ENCODE measurements at places on chromosomes 2 and 18. TPM values are rescaled to one million over a fixed set of nuclear protein-coding genes. Genes with fewer than 3 reads are reported as not detected.
A peak's percentile ranks its signal among the peaks of the same experiment; 100 is the strongest.

GRCh38 chr2:209519906-209520305 is 96.1 kb downstream of the MAP2 start:
- no peak overlapping the region for H3K27ac ChIP-seq
- no peak overlapping the region for H3K4me3 ChIP-seq
- no peaks in the 10 kb centered on the region for H3K4me1 ChIP-seq
- no peaks in the 10 kb centered on the region for H3K36me3 ChIP-seq

GRCh38 chr2:122886479-122887145 is 1131.2 kb downstream of the TSN start:
- no peak overlapping the region for H3K27ac ChIP-seq
- no peak for DNase-seq
- no peaks in the 10 kb centered on the region for H3K4me1 ChIP-seq
- no peaks in the 10 kb centered on the region for H3K27me3 ChIP-seq
- H3K36me3 ChIP-seq, result no peaks in the 10 kb centered on the region

MEMO1 gene
- 52.3 TPM for total RNA-seq

GRCh38 chr18:27985832-27986231 is 191.1 kb downstream of the CDH2 start:
- H3K4me3 ChIP-seq, result no peak overlapping the region
- no peak overlapping the region for H3K27ac ChIP-seq
- no peaks in the 10 kb centered on the region for H3K27me3 ChIP-seq
- H3K4me1 ChIP-seq, result no peaks in the 10 kb centered on the region
- no peak for DNase-seq
- H3K36me3 ChIP-seq, result no peaks in the 10 kb centered on the region

IMPA2 gene
- total RNA-seq, result 20.4 TPM

- H3K36me3 ChIP-seq, result peaks cover 64% of the 10 kb centered on the region
- no peaks in the 10 kb centered on the region for H3K27me3 ChIP-seq
- no peak overlapping the region for H3K4me3 ChIP-seq
- peaks cover 47% of the 10 kb centered on the region for H3K4me1 ChIP-seq
- peak overlapping the region; percentile 58 for H3K27ac ChIP-seq
Measured at GRCh38 chr18:63145851-63146555, 173.6 kb downstream of the BCL2 start.

DNA sequence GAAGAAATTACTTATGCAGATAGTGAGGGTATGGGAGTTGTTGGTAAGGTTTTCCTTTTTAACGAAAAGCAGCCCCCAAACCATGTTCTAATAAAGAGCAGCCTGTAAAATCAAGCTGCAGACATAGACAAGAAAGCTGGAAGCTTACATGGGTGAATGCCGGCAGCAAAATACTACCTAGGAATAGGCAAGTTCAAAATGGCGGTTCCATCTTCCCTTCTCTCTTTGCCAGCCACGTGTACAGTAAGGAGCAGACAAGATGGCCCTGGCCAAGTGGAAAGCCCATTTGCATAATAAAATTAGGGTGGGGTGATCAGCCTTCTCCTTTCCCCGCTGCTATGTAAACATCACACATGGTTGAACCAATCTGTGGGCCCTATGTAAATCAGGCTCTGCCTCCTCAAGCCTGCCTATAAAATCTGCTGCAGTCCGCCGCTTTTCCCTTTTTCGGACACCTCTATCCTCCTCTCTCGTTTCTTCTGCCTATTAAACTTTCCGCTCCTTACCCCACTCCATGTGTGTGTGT is 155.0 kb downstream of the ZBTB7C start:
- H3K4me1 ChIP-seq, result no peaks in the 10 kb centered on the region
- no peak overlapping the region for H3K4me3 ChIP-seq
- H3K27ac ChIP-seq, result no peak overlapping the region

DNA sequence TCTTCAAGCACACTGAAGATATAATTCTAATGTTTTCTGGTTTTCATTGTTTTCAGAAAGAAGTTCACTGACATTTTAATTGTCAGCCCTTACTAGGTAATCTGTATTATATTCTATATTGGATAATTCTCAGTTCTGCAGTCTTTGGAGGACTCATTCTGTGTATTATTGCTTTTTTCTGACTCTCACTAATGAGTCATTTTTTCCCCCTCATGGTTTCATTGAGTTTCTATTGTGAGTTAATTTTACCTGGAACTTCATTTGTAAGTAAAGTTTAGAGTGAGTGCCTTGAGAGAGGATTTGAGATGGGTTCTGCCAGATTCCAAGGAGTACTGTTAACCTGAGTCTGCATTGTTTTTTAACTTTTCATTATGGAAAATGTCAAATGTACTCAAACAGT is 90.4 kb upstream of the LYPD1 start:
- H3K36me3 ChIP-seq, result no peaks in the 10 kb centered on the region
- no peak overlapping the region for H3K4me3 ChIP-seq
- H3K27ac ChIP-seq, result no peak overlapping the region
- no peaks in the 10 kb centered on the region for H3K27me3 ChIP-seq
- DNase-seq, result no peak
- no peaks in the 10 kb centered on the region for H3K4me1 ChIP-seq

DNA sequence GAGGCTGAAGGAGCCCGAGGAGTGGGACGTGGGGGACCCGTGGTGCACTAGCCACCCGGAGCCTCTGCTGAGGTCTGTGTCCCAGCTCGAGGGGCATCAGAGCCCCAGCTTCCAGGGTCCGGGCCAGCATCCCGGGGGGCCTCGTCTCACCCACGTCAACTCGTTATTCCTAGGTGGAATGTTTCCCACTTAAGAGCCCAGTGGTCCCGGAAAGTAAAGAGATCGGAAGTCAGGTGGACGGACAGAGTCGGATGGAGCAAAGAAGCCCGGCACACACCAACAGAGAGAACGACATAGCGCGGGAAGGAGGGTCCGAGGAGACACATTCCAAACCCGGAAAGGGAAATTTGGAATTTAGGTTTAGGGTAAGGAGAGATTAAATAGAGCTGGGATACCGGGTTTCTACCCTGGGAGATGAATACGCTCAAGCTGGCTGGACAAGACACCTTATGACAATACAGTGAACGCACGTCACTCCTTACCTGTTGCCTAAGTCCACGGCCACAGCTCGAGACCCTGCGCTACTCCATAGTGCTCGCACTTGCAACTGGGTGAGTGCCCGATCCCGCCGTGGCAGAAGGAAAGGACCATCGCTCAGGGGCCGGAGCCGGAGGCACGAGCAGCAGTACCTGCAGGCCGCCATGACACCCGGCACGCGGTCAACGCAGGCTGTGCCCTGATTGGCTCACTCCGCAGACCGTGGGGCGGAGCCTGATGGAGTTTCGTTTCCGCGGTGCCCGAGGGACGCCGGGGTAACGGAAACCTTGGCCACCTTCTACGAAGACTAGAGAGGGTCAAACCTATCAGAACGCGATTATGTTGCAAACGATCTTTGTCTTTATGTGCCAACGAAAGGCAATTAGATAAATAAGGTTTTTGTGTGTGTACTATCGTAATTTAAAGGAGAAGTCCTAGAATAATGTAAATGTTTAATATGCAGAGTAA is at the start of gene PNPT1:
TSS of gene PNPT1 (minus strand) at position 664 of the 945 bp plus-strand sequence. CDS start at position 643, 21 bp downstream.
- H3K27me3 ChIP-seq, result peaks cover 6% of the 10 kb centered on the region
- H3K4me3 ChIP-seq, result peak within 1 kb of the TSS; percentile 93
- H3K36me3 ChIP-seq, result peaks cover 13% of the 10 kb centered on the region
- H3K4me1 ChIP-seq, result peaks cover 45% of the 10 kb centered on the region

DNA sequence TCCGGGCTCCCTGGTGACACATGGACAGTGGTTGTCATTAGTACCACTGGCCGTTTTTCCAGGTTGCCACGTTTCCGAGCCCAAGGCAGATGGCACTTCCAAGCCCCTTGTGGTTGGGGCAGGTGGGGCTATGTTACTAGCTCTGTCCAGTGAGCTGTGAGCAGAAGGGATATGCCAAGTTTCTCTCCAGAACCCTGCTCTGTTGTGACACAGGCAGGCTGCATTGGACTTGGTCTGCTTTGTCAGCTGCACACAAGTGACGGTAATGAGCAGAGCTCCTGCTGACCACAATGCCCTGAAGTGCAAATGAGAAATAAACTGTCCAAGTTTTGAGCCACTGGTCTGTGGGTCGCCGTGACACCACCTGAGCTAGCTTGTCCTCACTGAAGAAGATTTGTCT is 118.8 kb downstream of the GYPC start:
- H3K27me3 ChIP-seq, result peaks cover 14% of the 10 kb centered on the region
- no peak overlapping the region for H3K27ac ChIP-seq
- no peak overlapping the region for H3K4me3 ChIP-seq
- no peaks in the 10 kb centered on the region for H3K36me3 ChIP-seq
- no peak for DNase-seq

SERPINB11 gene
- total RNA-seq, result not detected

Data from activated CD4-positive, alpha-beta T cell treated with anti-CD3 and anti-CD28 coated beads, Interleukin-2, amount 10 ng/mL, durations not matched to agents 7 days and 5 days (primary cell).